ENCODE measurements at places on chromosomes 3 and 15.

DNA sequence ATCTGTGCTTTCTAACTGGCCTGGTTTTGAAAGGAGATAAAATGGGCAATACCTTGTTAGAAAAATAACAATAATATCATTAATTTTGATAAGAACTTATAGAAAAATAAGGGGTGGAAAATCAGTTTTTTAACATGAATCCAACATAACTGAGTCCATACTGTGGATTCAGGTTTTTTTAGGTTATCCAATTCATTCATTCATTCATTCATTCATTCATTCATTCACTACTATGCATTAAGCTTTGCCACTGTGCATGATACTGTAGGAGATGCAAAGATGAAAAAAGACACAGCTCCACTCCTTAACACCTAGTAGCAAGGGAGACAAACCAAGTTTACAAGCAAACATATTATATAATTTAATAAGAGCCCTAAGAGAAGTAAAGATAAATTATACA is 97.0 kb upstream of the TNIK start:
- DNase-seq = no peak

DNA sequence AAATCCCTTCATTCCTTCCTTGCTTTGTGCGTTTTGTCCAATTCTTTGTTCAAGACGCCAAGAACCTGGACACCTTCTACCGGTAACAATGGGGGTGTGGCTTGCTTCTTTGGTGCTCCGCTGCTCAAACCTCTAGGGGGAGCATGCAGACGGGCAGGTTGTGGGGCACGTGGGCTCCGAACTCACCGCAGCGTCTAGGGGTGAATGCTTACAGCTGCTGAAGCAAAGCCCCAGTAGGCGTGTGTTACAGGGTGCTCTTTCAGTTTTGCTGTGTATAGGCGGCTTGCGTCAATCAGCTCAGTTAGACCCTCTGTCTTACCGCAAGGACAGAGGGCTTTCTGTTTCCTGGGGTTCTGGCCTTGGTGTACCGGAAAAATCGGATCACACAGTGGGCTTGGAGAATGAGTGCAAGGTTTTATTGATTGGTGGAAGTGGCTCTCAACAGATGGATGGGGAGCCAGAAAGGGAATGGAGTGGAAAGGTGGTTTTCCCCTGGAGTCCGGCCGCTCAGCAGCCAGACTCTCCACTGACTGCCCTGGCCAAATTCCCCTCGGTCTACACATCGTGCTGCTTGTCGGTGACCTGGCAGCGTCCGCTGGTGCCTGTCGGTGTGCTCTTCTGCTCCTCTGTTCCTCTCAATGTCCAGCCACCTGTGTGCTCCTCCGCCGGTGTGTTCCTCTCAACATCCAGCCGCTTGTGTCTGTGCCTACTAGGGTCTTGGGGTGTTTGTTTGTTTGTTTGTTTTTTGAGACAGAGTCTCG is 1.2 kb upstream of the LRRC34 start:
- DNase-seq = no peak

- DNase-seq = no peak
These were observed 71.8 kb downstream of the DTWD1 start for GRCh38 chr15:49692514-49693090.

DNA sequence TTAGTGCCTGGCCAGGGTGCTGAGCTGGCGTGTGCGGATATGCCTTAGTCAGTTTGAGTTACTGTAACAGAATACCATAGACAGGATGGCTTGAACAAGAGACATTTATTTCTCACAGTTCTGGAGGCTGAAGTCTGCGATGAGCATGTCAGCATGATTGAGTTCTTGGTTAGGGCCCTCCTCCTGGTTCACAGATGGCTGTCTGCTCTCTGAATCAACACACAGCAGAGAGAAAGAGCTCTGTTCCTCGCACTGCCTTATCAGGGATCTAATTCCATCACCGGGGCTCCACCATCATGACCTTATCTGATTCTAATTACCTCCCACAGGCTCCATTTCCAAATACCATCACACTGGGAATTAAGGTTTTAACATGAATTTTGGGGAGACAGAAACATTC is 386.6 kb upstream of the DPH6 start:
- DNase-seq = no peak

DNA sequence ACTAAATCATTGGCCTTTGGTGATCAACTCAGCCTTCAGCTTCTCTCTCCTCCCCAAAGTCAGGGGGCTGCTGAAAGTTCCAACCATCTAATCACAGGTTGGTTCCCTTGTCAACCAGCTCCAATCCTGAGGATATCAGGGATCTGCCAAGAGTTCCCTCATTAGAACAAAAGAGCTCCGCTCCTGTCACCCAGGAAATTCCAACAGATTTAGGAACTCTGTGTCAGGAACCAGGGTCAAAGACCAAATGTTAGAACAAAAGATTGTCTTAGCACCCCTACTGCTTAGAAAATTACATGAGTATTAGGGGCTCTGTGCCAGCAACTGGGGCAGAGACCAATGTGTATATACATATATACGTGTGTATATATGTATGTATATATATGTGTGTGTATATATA is 32.3 kb upstream of the RAB7A start:
- no peak for DNase-seq

GRCh38 chr3:71392251-71392650 is 191.3 kb downstream of the FOXP1 start:
- no peak for DNase-seq

- no peak for DNase-seq
These were observed 188.7 kb upstream of the MBNL1 start for GRCh38 chr3:152079980-152080379.

DNA sequence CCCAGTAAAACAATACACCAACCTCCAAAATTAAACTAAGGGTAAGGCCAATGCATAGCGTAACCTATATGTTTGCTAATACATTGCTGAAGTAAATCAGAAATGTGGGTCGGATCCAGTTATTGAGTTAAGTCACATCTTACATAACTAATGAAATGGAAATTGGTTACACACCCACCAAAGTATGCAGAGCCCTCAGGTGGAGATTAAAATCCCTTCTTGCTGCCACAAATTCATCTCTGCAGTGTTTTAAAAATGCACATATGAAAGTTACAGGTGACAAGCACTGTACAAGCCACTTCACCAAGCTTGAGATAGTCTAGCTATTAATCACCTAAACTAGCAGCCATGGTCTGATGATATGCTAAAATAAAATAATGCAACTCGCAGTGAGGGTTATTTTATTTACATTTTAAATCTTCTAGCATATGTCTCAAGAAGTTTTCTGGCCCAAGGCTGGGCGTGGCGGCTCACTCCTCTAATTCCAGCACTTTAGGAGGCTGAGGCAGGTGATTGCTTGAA is 130.6 kb downstream of the AQP9 start:
- no peak for DNase-seq

- no peak for DNase-seq
These were observed 550.4 kb upstream of the CCDC54 start for GRCh38 chr3:106826791-106827311.

GRCh38 chr3:116154389-116154788 is 290.9 kb downstream of the LSAMP start:
- no peak for DNase-seq

DNA sequence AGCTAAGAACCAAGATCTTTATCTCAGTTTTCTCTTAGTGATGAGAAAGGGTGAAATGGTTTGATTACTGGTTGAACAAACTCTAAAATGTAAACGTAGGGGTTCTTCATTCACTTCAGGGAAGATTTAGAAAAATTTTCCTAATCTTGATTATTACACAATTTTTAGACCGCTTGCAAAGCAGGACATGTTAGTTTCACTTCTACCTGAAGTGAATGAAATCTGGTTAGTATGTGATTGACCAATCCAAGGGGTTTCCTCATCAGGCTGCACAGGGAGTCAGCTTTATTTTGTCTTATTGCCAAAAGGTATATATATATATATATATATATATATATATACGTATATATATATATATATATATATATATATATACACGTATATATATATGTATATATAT is 740.4 kb downstream of the TUSC7 start:
- no peak for DNase-seq

GRCh38 chr3:100179692-100180349 is 65.5 kb upstream of the FILIP1L start:
- DNase-seq = no peak

- DNase-seq = no peak
These were observed 72.8 kb downstream of the CPN2 start for GRCh38 chr3:194278186-194278845.

DNA sequence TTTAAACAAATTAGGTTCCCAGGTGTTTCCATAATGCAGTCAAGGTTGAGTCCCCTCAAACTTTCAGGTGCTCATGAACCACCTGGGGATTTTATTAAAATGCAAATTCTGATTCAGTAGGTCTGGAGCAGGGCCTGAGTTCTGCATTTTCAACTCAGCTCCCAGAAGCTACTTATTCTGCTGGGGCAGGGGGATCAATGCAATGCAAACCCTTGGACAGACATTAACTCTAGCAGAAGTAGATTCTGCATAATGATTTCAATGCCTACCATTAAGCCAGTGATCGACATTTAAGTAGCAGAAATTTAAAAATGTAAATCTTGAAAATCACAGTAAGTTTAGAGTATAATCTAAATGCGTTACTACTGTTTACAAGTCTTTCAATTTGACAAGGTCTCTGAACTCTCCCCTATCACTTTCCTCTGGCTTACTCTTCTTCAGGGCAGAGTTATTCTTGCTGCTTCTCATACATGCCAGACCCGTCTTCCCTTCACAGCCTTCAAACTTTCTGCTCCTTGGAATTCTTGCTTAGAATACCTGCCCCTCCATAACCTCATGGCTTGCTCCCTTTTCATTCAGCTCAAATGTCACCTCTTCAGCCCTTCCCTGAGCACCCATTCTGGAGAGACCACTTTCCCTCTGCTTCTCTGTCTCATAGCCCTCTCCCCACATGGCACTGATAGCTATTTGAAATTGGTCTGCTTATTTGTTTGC is 19.3 kb upstream of the DPPA4 start:
- DNase-seq = no peak

DNA sequence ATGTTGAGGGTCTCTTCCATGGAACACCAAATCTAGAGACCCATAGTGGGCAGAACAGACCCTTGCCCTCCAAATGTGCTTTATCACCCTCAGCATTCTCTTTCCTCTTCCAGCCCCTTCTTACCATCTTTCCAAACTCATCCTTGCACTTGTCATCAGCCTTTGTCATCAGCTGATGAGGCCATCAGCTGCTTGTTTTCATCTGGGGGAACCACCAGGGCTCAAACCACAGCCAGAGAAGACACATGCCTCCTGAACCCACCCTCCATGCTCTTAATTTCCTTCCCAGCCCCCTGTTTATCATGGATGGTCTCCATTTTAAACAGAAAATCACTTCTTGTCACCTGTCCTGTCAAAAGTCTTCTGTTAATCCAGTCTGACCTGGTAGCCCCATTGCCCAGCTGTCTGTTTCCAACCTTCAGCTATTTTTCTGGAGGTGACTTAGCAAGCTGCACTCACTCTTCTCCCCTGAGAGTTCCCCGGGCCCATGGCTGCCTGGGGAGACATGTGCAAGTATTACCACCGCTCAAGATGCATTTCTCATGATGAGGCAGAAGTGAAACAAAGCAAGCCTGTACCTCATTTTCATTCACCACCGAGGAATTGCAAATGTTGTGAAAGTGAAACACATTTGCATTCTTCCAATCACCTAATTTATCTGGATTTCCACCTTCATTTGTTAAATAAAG is 14.7 kb upstream of the SYNM start:
- no peak for DNase-seq

DNA sequence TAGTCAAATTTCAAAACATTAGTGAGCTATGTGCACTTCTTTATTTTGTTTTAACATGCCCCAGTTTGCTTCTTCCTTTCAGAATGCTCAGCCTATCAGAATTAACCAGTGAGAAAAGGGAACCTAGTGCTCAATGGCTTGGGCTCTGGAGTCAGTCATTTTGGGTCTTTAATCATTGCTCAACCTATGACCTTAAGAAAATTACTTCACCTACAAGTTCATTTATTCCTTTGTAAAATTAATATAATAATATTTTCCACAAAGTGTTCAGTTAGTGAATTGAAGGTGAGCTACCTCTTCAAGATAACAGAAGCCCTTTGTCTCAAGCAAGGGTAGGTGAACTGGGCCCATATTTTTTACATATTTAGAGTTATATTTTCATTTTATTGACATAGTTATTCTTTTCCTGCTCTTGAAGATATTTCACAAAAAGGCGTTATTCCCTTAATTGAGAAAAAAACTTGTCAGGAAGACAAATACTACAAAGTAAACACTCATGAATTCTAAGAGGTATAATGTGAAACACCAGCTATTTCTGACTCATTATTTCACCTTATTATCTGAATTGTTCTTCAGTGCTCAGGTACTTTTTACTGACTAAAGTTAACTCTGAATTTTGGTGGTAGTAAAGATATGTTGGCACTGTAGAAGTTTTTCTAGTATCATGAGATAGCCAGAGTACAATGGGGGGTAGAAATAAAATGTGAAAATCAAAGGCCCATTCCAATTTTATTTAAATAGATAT is 415.5 kb downstream of the NAALADL2 start:
- no peak for DNase-seq

GRCh38 chr3:39232859-39233258 is 40.5 kb upstream of the XIRP1 start:
- DNase-seq = no peak

GRCh38 chr3:125107861-125108567 is 52.2 kb upstream of the HEG1 start:
- DNase-seq = no peak

DNA sequence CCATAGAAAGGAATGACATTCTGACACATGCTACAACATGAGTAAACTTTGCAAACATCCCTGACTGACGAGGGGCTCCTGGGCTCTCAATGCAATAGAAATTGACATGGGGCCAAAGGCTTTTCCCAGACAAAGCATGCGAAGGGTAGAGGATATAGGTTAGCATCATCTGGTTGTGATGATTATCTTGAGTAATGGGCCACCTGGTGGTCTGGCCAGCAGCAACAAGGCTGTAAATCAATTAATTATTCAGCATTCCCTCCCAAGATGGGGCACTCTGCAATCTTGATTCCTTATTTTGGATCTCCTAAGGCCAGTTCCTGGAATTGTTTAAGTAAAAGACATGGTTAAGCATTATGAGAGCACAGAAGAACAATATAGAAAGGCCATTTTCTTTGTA is 99.2 kb downstream of the AGBL1 start:
- DNase-seq = no peak

DNA sequence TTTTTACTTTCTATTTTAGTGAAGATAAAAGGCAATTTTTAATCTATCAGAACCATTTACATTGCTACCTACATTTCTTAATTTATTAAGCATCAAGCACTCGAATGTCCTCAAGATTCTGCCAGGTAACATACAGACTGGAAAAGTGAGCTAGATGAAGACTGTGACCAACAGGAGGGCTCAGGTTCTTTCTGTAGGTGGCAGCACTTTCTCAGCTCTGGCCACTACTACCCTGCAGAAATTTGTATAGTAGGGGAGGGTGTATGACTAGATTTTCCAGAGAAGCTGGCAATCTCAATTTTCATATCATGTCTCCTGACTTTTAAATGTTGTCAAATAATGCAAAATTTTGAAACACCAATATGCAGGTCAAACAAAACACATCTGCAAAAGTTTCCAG is 165.0 kb upstream of the SUCLG2 start:
- no peak for DNase-seq

- no peak for DNase-seq
These were observed 165.2 kb downstream of the SLCO3A1 start for GRCh38 chr15:92018535-92019239.

- no peak for DNase-seq
These were observed 269.4 kb downstream of the UACA start for GRCh38 chr15:70493787-70494516.
